ENCODE measurements at places on chromosomes 6 and 20.

DNA sequence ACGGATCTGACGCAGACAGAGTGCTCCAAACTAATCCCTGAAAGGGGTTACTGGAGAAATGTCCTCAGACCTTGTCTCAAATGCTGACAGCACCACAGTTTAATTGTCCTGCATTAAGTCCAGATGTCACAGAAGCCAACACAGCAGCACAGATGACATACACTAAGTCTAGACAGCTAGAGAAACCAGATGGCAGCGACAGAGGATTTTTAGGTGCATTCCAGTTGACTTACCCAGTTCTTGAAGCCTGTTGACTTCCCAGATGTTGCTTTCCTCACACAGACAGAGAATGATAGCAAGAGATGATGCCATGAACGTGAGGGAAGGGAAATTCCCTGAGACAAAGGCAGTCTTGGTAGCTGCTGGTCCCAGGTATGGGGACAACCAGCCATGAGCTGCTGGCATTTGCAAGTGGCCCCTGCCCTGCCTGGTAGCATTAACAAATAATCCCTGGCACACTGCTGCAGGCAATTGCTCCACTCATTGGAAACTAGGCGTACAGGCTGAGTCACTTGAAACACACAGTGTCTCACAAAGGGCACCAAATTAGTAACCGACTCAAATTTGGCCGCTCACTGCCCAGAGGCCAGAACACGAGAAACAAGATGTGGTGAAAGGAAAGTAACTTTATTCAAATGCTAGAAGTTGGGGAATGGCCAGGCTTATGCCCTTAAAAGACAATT, 52.2 kb downstream of the ADGB start:
- DNase-seq, result no peak

- no peak for DNase-seq
Measured at GRCh38 chr6:12032783-12033573, 20.9 kb downstream of the HIVEP1 start.

GRCh38 chr6:161268531-161269210, 5.2 kb downstream of the AGPAT4 start:
- DNase-seq, result no peak

- DNase-seq, result no peak
Measured at GRCh38 chr6:121711472-121711871, 276.0 kb downstream of the GJA1 start.

Measured in activated CD8-positive, alpha-beta memory T cell treated with anti-CD3 and anti-CD28 coated beads for 1 hour (primary cell).